ENCODE measurements at places on chromosomes 16 and 17.
A peak's percentile ranks its signal among the peaks of the same experiment; 100 is the strongest.

GRCh38 chr17:81207610-81208581 is 14.9 kb downstream of the CEP131 start:
- DNase-seq, result no peak

- DNase-seq, result no peak
Observed at GRCh38 chr16:4922721-4923342, 14.1 kb downstream of the PPL start.

- DNase-seq, result no peak
Observed at GRCh38 chr16:52073024-52073423, 473.9 kb downstream of the TOX3 start.

- DNase-seq, result no peak
Observed at GRCh38 chr17:45667591-45668171, 116.4 kb upstream of the CRHR1 start.

DNA sequence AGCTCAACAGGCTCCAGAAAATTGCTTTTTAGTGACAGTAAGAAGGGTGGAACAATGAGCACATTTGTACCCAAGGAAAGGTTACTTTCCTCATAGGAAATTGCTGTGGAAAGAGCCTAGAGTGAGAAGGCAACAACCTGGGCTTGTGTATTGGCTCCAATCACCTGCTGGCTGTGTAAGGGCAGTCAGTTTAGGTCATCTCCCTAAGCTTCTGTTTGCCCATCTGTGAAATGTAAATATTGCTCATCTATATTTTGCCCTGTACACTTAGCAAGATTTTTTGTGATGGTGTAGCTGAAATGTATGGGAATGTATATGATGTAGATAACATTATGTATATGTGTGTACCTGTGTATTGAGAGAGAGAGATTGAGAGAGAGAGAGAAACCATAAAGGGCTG is 225.2 kb upstream of the MPHOSPH6 start:
- DNase-seq, result no peak

DNA sequence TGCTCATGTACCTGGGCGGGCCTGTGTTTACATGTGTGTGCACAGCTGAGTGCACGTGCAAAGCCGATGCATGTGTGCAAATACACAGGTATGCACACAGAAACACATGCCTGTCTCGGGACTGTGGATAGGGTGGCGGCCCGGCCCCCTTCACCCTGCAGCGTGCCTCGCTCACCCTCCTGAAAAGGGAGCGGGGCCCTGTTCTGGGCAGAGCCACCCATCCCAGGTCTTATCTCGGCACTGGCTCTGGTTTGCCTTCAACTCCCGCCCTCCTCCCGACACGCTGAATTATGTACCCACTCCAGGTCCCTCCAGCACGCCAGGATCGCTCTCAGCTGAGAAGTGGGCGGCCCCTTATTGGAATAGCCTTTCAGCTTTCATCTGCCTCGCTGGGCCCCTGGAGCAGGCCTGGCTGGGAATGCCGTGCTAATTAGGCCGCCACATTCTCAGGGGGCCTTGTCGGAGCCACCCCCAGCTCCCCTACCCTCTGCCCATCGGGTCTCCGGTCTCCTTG is 77.8 kb downstream of the RTN4RL1 start:
- DNase-seq, result no peak

GRCh38 chr17:39599004-39599664 is 8.6 kb downstream of the NEUROD2 start:
- DNase-seq, result no peak

DNA sequence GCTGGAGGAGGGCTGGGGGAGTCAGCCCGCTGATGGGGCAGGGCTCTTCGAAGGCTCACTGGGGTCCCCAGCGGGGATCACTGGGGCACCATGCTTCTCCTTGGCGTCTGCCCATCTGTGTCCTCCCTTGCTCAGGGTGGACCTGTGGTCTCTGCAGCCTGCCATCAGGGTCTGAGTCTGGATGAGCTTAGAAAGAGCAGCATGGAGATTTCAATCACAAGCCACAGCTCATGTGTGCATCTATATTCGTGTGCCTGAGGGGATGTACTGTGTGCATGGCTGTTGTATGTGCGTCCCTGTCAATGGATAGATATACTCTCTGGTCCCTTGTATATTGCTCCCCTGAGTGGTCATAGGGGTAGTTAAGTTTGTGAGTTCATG is 126.6 kb upstream of the SDK2 start:
- DNase-seq, result no peak

GRCh38 chr16:80449392-80449791 is 91.4 kb upstream of the DYNLRB2 start:
- DNase-seq, result no peak

- DNase-seq, result no peak
Observed at GRCh38 chr16:86991679-86992078, 325.5 kb downstream of the C16orf95 start.

- no peak for DNase-seq
Observed at GRCh38 chr16:70730944-70731343, 45.1 kb upstream of the MTSS2 start.

- peak; percentile 47 for DNase-seq
Observed at GRCh38 chr16:56793492-56793891, 63.6 kb downstream of the NUP93 start.

DNA sequence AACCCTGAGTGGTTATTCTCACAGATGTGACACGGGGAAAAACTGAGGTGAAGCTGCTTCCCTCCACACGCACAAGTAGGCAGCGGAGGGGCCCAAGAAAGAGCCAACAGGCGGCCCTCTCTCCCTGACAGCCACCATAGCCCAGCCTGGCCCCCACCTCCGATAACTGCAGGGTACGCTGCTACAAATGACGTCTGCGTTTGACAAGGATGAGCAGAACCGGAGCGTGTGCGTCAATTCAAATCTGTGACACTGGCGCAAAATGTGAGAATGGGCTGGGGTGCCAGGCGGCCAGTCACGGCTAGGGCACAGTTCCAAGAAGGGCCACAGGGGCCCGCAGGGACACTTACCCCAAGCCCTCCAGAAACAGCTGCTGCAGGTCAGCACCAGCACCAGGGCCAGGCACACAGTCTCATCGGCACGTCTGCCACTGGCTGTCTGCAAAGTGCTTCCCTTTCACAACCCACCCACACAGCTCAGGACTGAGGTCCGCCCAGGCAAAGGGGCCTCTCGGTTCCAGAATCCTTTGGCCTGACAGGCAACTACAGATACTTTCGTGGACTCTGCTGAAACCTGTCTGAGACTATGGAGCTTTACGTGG is 14.4 kb downstream of the AXIN1 start:
- DNase-seq, result no peak

DNA sequence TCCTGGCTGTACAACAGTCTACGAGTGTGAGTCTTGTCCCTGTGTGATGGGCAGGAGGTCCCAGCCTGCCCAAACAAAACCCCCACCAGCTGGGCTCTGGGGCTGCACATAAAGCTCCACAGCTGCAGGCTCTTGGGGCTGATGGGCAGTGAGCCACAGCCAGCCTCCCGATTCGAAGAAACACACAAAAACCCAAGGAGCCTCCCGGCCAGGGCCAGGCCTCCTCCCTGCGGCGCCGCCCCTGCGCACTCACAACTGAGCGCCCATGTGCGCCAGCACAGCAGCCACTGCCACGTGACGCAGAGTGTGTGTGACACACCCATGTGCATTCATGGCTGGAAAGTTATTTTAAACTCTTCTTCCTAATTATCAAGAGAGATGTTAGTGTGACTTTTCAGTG is 30.6 kb upstream of the FAAP100 start:
- no peak for DNase-seq

DNA sequence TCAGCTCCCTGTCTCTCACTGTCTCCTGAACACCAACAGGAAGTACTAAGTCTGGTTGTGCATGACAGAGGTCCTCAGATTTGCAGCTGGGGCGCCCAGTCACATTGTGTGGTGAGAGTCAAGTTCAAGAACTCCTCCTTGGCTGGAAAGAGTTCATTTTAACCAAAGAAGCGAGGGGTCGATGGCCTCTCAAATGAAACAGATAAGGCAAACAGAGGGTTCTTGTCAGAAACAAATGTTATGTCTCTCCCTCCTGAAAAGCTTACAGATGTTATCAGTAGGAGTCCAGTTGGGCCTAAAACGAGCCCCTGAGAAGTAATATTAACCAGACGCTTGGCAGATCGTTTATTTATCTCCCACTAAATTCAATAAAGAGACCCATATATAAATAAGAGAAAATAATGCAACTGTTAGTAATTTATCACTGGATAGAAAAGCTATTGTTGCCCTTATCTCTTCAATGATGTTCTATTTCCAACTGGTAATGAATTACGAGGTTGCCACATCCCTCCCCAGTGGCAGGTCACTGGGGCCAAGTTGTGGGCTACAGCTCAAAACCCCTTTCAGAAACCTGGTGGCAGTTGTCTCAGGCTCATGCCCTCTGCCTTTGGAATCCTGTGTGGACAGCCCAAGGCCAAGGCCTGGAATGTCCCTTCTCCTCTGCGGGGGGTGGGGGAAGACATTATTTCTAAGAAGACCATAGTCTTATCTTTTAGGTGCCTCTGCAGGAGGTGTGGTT is 307.5 kb upstream of the DYNLRB2 start:
- no peak for DNase-seq

GRCh38 chr17:79844869-79845600 is 5.8 kb upstream of the CBX4 start:
- peak; percentile 61 for DNase-seq

DNA sequence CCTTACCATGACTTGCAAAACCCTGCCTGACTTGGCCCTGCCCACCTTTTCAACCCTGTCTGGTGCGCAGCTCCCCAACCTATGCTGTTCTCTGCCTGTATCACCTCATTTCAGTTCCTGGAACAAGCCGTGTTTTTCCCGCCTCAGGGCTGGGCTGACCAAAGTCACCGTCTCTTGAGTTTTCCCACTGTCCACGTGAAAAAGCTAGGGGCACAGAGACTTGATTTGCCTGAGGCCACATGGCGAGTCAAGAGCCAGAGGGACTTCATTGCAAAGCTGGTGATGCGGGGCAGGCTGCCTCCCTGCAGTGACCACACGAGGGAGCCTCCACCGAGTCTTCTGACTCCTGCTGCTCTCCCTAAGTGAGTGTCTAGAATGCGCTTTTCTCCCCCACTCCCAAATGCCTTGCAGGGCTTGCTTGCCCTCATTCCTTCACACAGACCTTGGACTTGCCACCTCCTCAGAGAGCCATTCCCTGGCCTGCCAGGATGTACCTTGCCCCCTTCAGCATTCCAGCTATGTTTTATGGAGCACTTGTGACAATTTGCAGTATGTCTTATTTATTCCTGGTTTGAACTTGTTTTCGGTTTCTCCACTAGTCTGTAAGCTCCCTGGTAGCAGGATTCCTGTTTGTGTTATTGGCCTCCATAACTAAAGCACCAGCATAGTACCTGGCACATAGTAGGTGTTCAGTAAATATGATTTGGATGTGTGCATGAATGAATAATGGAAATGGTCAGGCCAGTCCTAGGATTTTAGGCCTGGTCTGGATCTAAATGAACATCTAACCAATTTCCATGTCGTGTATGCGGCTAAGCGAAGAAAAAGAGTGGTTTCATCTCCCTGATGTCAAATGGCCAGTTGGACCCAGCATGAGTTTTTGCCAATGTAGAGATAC is 252.3 kb downstream of the SNX29 start:
- peak; percentile 67 for DNase-seq

DNA sequence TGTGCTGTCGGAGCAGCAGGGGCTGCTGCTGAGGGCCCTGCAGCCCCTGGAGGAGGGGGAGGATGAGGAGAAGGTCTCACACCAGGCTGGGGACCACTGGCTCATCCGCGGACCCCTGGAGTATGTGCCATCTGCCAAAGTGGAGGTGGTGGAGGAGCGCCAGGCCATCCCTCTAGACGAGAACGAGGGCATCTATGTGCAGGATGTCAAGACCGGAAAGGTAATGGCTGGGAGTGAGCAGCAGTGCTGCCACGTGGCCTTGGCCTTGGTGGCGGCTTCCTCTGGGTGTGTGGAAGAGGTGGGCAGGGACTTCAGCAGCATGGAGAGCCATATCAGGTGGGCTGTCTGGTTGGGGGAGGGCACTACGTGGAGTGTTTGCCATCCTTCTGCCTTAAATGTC is 20.0 kb downstream of the MVP start:
- DNase-seq, result no peak

GRCh38 chr17:34475296-34475695 is 104.1 kb upstream of the TMEM132E start:
- no peak for DNase-seq

GRCh38 chr17:7589891-7590691 is at the start of gene SOX15:
Gene SOX15 (minus strand): TSS chr17:7590094. CDS start chr17:7589676, 418 bp downstream.
- peak; percentile 76 for DNase-seq

GRCh38 chr16:50697881-50698767 is 4.7 kb downstream of the NOD2 start:
- peak; percentile 46 for DNase-seq

DNA sequence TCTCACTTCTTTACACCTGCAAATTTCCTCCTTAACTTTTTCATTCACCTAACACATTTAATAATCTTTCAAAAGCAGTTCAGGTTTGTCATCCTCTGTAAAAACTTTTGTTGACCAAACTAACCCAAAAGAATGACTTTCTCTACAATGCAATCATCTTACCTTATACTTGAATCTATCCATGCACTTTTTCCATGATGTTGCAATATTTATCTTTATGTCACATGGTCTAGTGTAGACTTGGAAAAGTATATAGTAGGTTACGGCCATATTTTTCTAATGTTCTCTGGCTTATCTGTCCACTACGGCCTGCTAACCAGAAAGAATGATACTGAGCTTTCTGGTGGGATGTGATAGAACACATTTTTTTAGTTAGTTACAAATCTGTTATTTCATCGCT is 431.0 kb upstream of the SOX9 start:
- DNase-seq, result no peak

GRCh38 chr16:24577167-24577566 is 37.8 kb downstream of the RBBP6 start:
- no peak for DNase-seq

DNA sequence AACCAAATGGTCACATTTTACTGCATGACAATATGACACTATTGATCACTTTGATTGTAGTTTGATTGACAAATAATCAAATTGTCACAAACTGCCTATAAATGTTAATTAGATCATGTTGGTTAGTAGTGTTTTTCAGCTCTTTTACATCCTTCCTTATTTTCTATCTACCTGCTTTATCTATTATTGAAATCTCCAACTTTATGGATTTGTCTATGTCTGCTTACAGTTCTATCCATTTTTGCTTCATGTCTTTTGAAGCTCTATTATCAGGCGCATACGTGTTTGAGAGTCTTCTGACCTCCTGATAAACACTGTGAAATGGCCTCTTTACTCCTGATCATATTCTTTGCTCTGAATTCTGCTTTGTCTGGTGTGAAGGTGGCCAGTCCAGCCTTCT is 83.2 kb upstream of the GNG13 start:
- no peak for DNase-seq

GRCh38 chr17:14381606-14382005 is 80.7 kb downstream of the HS3ST3B1 start:
- no peak for DNase-seq

GRCh38 chr16:27625050-27625697 is 75.2 kb downstream of the KATNIP start:
- no peak for DNase-seq

DNA sequence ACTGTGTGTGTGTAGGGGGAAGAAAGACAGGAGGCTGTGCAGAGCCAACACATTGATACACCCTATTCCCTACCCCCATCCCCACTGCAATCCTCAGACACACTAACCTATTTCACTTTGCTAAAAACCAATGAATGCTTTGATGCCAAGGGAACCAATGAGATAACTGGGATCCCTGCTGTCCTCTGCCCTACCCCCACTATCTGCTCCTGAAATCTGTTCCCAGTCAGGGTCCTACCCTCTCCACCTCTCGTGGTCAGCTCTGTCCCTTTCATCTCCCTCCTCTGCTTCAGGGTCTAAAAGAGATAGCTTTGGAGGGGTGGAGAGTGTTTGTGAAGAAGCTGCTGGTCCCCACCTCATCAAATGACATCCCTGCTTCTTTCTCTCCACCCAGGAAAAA is 19.1 kb upstream of the SP6 start:
- no peak for DNase-seq
